Stimulated activated CD8-positive, alpha-beta memory T cell treated with anti-CD3 and anti-CD28 coated beads, Interleukin-7, amount 100 ng/mL, for 1 hour (primary cell): ENCODE measurements at places on chromosomes 2 and 18.

DNA sequence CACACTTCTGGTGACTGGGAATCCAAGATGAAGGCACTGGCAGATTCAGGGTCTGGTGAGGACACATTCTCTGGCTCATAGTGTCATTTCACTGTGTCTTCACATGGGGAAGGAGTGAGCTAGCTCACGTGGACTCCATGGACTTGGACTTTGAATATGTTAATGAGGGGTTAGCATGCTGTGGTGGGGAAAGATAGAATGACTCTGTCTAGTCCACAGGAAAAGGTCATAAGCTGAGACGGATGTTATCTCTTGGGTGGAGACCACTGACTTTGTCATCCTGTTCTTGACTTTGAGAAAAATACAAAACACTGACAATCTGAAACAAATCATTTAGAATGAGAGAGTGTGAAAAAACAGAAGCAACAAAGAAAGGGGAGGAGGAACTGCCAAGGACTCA lies 145.9 kb downstream of the PIK3C3 start:
- DNase-seq: no peak

GRCh38 chr18:62331581-62332356 lies 6.7 kb downstream of the TNFRSF11A start:
- no peak for DNase-seq

DNA sequence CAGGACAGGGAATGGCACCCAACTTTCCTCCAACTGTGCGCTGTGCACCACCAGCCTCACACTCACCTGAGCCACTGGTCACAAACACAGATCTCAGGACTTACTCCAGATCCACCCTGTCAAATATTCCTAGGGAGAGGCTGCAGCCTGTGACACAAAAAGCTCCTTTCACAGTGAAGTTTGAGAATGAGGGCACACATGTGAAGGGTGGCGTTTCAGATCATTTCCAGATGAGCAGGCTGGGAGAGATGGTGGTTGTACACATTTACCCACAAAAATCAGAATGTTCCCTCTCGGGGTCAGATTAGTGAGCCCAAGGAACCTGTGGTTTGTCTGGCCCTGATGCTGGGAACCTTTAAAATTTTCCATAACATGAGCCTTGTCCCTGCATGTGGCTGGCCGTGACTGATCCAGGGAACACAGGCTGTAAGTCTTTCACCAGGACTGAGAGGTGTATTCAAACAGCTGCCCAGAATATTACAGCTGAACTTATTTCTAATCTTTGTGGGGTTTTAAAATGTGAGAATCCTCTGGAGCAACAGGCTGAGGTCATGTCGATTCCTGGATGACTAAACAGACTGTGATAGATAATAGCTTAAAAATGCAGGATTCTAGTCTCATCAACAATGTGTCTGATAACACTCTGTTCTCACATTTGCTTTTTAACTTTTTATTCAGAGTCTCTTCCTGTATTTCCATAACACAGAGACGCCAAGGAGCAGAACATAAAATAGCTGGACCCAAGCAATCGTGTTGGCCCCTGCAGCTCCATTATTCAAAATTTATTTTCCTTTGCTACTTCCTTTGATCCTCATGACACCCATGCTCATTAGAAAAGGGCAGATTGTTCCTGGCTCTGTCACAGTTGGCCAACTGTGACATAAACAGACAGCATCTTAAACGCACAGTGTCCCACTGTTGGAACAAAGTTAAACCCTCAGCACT lies 35.5 kb downstream of the IL1R2 start:
- no peak for DNase-seq

DNA sequence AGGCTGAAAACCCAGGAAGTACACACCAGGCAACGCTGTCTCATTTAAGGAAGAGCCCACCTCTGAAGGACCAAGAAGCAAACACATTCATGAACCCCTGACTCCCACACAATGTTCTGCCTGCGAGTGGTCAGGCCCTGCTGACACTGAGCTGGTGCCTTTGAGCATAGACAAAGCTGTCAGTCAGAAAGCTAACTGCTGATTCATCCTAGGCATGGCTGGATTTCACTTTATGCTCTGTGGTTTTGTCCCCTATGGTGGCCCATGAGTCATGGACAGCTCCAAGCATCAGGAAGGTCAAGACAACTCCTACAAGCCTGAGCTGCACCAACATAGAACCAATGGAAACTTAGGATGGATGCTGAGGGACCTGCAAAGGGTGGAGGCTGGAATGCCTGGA lies 78.9 kb downstream of the UXS1 start:
- no peak for DNase-seq

GRCh38 chr18:48811401-48811800 lies 139.4 kb downstream of the SMAD7 start:
- DNase-seq: no peak

GRCh38 chr2:239685965-239686364 lies 285.1 kb upstream of the HDAC4 start:
- no peak for DNase-seq

DNA sequence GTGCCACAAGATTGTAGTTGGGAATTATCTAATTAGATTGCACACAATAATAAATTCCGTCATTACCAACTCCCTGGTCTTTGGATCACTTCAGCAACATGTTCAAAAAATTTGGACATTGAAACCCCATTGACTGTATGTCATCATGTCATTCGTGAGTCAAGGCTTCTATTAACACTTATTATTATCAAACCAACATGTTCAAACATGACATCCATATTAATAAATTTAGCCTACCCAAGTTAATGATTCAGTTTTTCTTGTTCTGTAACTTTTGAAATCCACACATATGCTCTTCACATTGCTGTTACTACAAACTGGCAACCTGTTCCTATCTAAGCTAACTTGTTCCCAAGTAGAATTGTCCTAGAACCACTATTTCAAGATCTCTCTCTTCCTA lies 1142.7 kb upstream of the SLC39A10 start:
- no peak for DNase-seq

DNA sequence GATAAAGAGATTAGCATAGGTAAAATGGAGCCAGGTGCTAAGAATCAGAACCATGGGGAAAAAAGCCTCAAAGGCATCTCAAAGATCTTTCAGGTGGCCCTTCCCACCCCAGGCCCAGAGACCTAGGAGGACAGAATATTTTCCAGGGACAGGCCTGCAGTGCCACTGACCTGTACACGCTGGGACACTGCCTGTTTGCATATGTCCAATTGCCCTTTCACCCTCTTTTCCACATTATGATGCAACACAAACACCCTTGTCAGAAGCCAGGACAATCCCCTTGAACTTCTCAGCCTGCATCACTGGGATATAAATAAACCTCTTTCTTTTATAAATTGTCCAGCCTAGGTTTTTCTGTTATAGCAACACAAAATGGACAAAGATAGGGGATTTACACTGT lies 419.1 kb downstream of the TRIB2 start:
- DNase-seq: no peak

DNA sequence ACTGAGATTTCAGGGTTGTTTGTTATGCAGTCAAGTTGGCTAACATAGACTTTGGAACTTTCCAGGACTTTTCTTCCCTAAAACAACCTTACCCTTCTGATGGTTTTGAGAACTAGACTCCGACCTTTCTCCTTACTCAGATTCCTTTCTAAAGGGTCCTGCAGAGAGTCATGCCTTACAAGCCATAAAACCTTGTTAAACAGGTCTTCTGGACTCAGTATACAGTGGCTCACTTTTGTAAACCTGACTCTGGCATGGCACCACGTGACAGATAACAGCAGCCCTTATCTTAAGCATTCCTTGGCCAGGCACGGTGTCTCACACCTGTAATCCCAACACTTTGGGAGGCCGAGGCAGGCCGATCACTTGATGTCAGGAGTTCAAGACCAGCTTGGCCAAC lies 253.2 kb upstream of the RAB6C start:
- DNase-seq: no peak

GRCh38 chr2:180473456-180473855 lies 466.4 kb upstream of the CWC22 start:
- DNase-seq: no peak

DNA sequence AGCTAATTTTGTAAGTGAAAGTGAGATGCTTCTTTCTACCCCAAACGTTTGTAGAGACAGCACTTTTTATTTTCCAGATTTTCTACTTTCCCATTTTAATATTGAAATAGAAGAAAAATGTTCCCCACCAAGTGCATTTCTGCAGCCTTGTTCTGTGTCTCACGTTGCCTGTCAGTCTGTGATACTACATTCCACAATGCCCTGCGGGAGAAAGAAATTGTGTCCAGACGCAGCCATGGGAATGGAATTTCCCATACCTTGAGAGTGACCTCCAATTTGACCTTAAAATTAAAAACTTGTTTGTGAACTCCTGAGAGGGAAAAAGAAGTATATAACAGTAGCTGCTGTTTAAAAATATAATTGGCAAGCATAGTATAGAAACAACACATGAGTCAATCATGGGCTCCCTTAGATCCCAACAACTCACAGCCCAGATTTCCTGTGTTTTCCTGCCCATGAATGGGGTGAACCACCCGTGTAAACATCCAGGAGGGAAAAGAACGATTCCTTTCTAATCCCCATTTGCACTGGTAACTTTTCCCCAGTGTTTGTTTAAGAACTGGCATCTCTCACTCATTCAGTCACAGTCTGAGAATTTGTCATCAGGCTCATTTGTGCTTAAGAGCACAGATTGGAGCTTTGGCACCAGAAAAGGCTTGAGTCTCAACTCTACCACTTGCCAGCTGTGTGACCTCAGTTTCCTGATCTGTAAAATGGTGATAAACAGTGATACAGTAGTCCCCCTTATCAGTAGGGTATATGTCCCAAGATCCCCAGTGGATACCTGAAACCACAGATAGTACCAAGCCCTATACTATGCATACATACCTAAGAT lies 166.1 kb upstream of the ZNF521 start:
- no peak for DNase-seq

GRCh38 chr2:178152033-178152432 lies 39.8 kb downstream of the RBM45 start:
- DNase-seq: no peak

DNA sequence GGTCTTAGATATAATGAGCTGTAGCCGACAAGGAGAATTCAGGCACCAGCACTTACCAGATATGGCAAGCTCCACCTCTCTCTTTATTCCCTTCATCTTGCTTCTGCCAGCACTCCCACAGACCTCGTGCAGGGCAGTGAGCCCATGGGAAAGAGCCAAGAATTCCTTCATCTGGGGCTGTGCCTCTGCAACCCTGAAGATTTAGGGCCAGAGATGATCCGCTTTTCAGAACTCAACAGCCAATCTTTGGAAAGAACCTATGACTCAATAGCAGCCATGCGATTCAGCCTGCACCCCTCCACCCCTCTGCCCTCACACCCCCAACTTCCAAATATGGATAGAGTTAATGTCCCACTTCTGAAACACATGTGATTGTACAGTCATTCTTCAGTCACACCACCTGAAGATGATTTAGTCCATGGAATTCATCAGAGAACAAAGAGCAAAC lies 533.7 kb upstream of the TNP1 start:
- no peak for DNase-seq

- DNase-seq: no peak
Measured at GRCh38 chr2:1593371-1594122, 150.8 kb downstream of the PXDN start.

DNA sequence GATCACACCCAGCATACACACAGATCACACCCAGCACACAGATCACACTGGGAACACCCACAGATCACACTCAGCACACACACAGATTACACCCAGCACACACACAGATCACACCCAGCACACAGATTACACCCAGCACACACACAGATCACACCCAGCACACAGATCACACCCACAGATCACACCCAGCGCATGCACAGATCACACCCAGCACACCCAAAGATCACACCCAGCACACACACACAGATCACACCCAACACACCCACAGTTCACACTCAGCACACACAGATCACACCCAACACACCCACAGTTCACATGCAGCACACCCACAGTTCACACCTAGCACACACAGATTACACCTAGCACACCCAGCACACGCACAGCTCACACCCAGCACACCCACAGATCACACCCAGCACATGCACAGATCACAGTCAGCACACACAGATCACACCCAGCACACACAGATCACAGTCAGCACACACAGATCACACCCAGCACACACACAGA lies 117.6 kb downstream of the DYSF start:
- no peak for DNase-seq

- no peak for DNase-seq
Measured at GRCh38 chr2:218366621-218367414, 10.2 kb downstream of the CATIP start.

- DNase-seq: no peak
Measured at GRCh38 chr2:16312771-16313170, 352.9 kb downstream of the CYRIA start.
